ENCODE measurements at places on chromosomes 3 and 15.

GRCh38 chr3:46500656-46501635 is 3.2 kb downstream of the RTP3 start:
- no peak for DNase-seq

DNA sequence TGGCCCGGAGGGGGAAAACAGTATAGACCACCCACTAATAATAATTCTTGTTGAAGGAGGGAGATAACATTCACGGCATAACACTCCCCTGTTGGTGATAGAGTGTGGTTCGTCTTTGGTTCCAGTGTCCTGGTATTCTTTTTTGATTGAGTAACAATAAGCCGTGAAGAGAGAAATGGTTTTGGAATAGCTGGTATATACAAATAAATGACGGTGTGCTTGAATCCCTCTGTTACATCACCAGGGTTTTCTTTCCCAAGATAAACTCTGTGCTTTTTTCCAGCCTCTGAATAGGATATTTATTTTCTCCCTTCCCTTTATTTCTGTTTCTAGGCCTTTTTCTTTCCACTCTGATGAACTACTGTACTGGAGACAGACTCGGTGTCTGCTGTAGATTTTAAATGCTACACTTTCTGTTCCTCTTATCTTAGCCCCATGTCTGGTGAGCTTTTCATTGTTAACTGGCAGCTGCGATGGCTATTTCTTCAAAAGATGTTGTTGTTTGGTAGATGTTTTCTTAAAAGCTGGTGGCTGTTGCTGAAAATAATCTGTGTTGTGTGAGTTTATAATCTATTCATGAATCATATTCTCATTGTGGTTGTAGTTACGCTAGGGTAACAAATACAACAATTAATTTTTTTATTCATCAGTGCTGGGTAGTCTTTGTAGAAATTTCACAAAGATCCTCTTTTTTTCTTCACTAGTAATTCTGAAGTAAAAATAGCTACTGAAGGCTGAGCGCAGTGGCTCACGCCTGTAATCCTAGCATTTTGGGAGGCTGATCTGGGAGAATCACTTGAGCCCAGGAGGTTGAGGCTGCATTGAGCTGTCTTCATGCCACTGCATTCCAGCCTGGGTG is 15.5 kb upstream of the SCAANT1 start:
- DNase-seq = no peak

DNA sequence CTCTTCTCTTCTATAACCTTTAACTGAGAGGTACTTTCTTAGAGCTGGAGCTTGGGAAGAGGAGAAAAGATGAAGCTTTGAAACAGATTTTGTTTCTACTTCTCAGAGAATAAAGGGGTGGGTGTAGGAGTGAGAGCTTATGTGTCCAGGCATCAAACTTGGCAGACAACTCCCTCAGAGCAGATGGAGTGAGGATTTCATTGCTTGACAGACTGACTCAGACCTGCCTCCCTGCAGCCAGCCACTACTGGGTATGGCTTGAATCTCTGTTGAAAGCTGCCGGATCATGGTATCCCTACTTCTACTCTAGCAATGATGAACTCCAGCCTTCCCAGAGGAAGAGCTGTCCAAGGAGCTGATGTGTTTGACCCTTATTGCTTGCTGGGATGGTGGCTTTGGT is 36.7 kb downstream of the SYN2 start:
- DNase-seq = peak; percentile 74

GRCh38 chr3:154469585-154469984 is 39.6 kb upstream of the GPR149 start:
- no peak for DNase-seq

GRCh38 chr3:71311661-71312046 is 271.9 kb downstream of the FOXP1 start:
- DNase-seq = no peak

- DNase-seq = no peak
These were observed 121.5 kb upstream of the SATB1 start for GRCh38 chr3:18546632-18547031.

GRCh38 chr3:165210132-165210531 is 13.9 kb upstream of the SLITRK3 start:
- DNase-seq = no peak

Data from posterior cingulate gyrus (tissue), 11 donors.